ENCODE measurements at places on chromosomes 2 and 18. TPM values are rescaled to one million over a fixed set of nuclear protein-coding genes. Genes with fewer than 3 reads are reported as not detected.

Gene IRS1
- total RNA-seq = 20.8 TPM

Gene CCDC178
- not detected for total RNA-seq

Gene KCNE4
- total RNA-seq = 1.2 TPM

Gene SPEG
- total RNA-seq = 0.53 TPM

Gene ABCB11
- 127 TPM for total RNA-seq

Gene VAMP5
- total RNA-seq = 49.8 TPM

Gene KCNG3
- total RNA-seq = not detected

Gene LYG2
- not detected for total RNA-seq

Gene ING5
- 10.4 TPM for total RNA-seq

Gene LYPD6B
- not detected for total RNA-seq

Gene GPR75
- 1.3 TPM for total RNA-seq

Gene NPPC
- total RNA-seq = not detected

Gene IL1R1
- 55.5 TPM for total RNA-seq

GRCh38 chr2:150882751-150883612 is 378.7 kb downstream of the RBM43 start:
- no peak overlapping the region for H3K27ac ChIP-seq
- H3K27me3 ChIP-seq = no peaks in the 10 kb centered on the region
- H3K36me3 ChIP-seq = no peaks in the 10 kb centered on the region
- no peak overlapping the region for H3K4me3 ChIP-seq
- no peaks in the 10 kb centered on the region for H3K4me1 ChIP-seq

- no peak for DNase-seq
- H3K4me1 ChIP-seq = no peaks in the 10 kb centered on the region
- H3K4me3 ChIP-seq = no peak overlapping the region
- H3K27me3 ChIP-seq = no peaks in the 10 kb centered on the region
These were observed 24.4 kb downstream of the EIF4E2 start for GRCh38 chr2:232574674-232575403.

GRCh38 chr2:105294844-105295481 is 34.6 kb downstream of the TGFBRAP1 start:
- DNase-seq = no peak
- H3K27ac ChIP-seq = no peak overlapping the region
- peaks cover 11% of the 10 kb centered on the region for H3K36me3 ChIP-seq
- no peak overlapping the region for H3K4me3 ChIP-seq

DNA sequence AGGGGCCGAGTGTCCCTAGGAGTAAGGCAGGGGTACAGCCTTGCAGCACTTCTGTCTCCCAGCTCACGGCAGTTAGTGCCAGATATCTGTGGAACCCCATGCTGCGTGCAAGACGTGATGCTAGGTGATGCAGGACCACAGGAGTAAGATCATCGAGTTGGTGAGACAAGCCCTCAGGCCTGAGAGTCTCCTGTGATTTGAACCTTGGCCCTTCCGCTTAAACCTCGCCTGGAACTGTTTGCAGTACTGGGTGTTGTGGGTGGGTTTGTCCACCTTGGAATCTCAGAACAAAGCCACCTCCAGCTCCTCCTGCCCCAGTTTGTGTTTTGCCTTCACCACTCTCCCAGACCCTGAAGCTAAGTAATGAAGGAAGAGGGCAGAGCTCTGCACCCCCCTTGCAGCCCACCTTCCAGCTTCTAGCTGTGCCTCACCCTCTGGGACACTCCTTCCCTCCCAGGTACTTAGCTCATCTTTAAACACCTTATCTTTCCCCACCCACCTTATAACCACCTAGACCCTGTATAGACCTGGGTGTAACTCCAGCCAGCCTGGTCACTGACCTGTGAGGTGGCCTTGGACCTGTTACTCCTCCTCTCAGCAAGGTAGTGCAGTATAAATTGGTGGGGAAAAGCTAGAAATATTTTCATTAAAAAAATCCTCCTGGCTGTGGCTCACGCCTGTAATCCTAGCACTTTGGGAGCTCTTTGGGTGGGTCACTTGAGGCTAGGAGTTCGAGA is 6.6 kb downstream of the CNNM4 start:
- H3K36me3 ChIP-seq = no peaks in the 10 kb centered on the region
- no peak overlapping the region for H3K27ac ChIP-seq
- no peaks in the 10 kb centered on the region for H3K4me1 ChIP-seq
- no peaks in the 10 kb centered on the region for H3K27me3 ChIP-seq

GRCh38 chr2:176123411-176124109 is 1.0 kb downstream of the HOXD9 start:
- H3K36me3 ChIP-seq = no peaks in the 10 kb centered on the region
- H3K27ac ChIP-seq = no peak overlapping the region
- H3K4me3 ChIP-seq = no peak overlapping the region
- peaks cover 74% of the 10 kb centered on the region for H3K27me3 ChIP-seq
- no peaks in the 10 kb centered on the region for H3K4me1 ChIP-seq

- no peaks in the 10 kb centered on the region for H3K36me3 ChIP-seq
- no peaks in the 10 kb centered on the region for H3K27me3 ChIP-seq
- no peak for DNase-seq
- H3K4me3 ChIP-seq = no peak overlapping the region
- H3K27ac ChIP-seq = no peak overlapping the region
- H3K4me1 ChIP-seq = no peaks in the 10 kb centered on the region
These were observed 29.2 kb upstream of the STK17B start for GRCh38 chr2:196200557-196200956.

GRCh38 chr18:13260197-13260934 is 41.8 kb downstream of the LDLRAD4 start:
- no peaks in the 10 kb centered on the region for H3K27me3 ChIP-seq
- H3K4me1 ChIP-seq = peaks cover 3% of the 10 kb centered on the region
- no peak overlapping the region for H3K4me3 ChIP-seq
- peak overlapping the region; percentile 21 for H3K27ac ChIP-seq
- no peak for DNase-seq

DNA sequence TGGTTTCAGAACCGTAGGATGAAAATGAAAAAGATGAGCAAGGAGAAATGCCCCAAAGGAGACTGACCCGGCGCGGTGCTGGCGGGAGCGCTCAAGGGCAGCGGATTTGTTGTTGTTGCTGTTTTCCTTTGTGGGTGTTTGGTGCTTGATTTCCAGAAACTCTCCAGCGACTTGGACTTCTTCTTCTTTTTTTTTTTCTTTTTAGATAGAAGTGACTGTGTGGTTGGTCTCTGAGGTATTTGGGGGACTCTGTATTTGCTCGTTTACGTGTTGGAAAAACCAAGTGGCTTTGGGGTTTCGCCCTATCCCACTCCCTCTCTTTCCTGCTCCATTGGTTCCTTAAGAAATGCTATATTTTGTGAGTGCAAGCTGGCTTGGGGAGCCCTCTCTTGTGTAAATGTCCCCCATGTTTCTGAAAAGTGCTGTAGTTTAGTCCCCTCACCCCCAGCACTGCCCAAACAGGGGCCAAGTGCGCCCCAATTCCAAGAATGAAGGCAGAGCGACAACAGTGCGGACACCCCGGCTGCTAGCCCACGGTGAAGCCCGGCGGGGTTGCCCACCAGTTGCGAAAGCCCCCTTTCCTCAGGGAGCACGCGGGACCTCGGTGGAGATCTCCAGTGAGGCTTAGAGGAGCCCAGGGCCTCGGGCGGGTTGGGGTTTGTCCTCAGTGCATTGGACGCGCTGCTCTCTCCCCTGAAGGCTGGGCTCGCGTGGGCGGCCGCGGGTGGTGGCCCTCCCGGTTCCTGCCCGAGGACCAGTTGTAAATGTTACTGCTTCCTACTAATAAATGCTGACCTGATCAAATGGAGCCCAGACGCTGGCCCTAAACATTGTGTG is 1.8 kb downstream of the HOXD9 start:
- no peaks in the 10 kb centered on the region for H3K4me1 ChIP-seq
- no peak overlapping the region for H3K27ac ChIP-seq
- no peak overlapping the region for H3K4me3 ChIP-seq
- DNase-seq = no peak
- peaks cover 32% of the 10 kb centered on the region for H3K27me3 ChIP-seq

- no peak for DNase-seq
- H3K4me1 ChIP-seq = no peaks in the 10 kb centered on the region
- no peaks in the 10 kb centered on the region for H3K36me3 ChIP-seq
- no peak overlapping the region for H3K27ac ChIP-seq
- no peak overlapping the region for H3K4me3 ChIP-seq
These were observed 50.7 kb downstream of the BCL2L11 start for GRCh38 chr2:111171337-111171930.

GRCh38 chr18:11518788-11519685 is 90.4 kb upstream of the SLC35G4 start:
- H3K4me3 ChIP-seq = no peak overlapping the region
- H3K27ac ChIP-seq = no peak overlapping the region
- no peaks in the 10 kb centered on the region for H3K4me1 ChIP-seq
- no peaks in the 10 kb centered on the region for H3K36me3 ChIP-seq

GRCh38 chr2:73000808-73001570 is 70.5 kb downstream of the SFXN5 start:
- H3K27ac ChIP-seq = peak overlapping the region; percentile 80
- peaks cover 9% of the 10 kb centered on the region for H3K4me1 ChIP-seq
- H3K4me3 ChIP-seq = peak overlapping the region; percentile 49
- H3K27me3 ChIP-seq = no peaks in the 10 kb centered on the region
- no peaks in the 10 kb centered on the region for H3K36me3 ChIP-seq
- DNase-seq = peak; percentile 92

- no peak for DNase-seq
- no peaks in the 10 kb centered on the region for H3K36me3 ChIP-seq
- no peak overlapping the region for H3K4me3 ChIP-seq
- H3K27me3 ChIP-seq = no peaks in the 10 kb centered on the region
These were observed 4.3 kb downstream of the DSG4 start for GRCh38 chr18:31380912-31381311.

DNA sequence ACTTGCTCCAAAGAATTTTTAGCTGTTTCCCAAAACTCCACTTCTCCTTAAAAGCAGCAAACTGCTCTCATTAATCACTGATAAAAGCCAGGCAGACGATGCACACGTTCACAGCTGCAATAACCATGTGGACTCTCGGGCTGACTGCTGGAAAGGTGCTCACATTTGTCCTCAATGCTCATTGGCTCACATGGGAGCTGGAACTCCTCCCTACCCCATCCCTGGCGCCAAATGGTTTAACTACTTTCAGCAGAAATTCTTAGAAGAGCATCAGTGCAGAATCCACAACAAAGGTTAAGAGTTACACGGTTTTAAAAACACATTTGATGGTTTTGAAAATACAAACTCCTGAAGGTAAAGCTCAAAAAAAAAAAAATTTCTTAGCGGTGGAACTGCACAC is 117.1 kb downstream of the NOL10 start:
- no peak overlapping the region for H3K4me3 ChIP-seq
- H3K27me3 ChIP-seq = no peaks in the 10 kb centered on the region
- no peaks in the 10 kb centered on the region for H3K4me1 ChIP-seq
- H3K36me3 ChIP-seq = peaks cover 4% of the 10 kb centered on the region
- DNase-seq = no peak
- H3K27ac ChIP-seq = no peak overlapping the region

GRCh38 chr2:202773301-202773973 is 98.1 kb downstream of the ICA1L start:
- no peaks in the 10 kb centered on the region for H3K27me3 ChIP-seq
- DNase-seq = no peak
- no peak overlapping the region for H3K27ac ChIP-seq
- no peaks in the 10 kb centered on the region for H3K36me3 ChIP-seq
- H3K4me3 ChIP-seq = no peak overlapping the region

- H3K4me1 ChIP-seq = no peaks in the 10 kb centered on the region
- H3K4me3 ChIP-seq = no peak overlapping the region
- H3K27me3 ChIP-seq = no peaks in the 10 kb centered on the region
- H3K36me3 ChIP-seq = peaks cover 14% of the 10 kb centered on the region
- no peak for DNase-seq
These were observed 98.6 kb downstream of the NOL10 start for GRCh38 chr2:10591207-10591606.

- peaks cover 3% of the 10 kb centered on the region for H3K4me1 ChIP-seq
- DNase-seq = no peak
- H3K27me3 ChIP-seq = no peaks in the 10 kb centered on the region
- H3K36me3 ChIP-seq = no peaks in the 10 kb centered on the region
- H3K4me3 ChIP-seq = no peak overlapping the region
- no peak overlapping the region for H3K27ac ChIP-seq
These were observed 39.7 kb upstream of the IGFBP5 start for GRCh38 chr2:216735086-216735485.

- no peaks in the 10 kb centered on the region for H3K4me1 ChIP-seq
- no peak overlapping the region for H3K27ac ChIP-seq
- DNase-seq = no peak
These were observed 209.4 kb upstream of the SP5 start for GRCh38 chr2:170505631-170506275.

DNA sequence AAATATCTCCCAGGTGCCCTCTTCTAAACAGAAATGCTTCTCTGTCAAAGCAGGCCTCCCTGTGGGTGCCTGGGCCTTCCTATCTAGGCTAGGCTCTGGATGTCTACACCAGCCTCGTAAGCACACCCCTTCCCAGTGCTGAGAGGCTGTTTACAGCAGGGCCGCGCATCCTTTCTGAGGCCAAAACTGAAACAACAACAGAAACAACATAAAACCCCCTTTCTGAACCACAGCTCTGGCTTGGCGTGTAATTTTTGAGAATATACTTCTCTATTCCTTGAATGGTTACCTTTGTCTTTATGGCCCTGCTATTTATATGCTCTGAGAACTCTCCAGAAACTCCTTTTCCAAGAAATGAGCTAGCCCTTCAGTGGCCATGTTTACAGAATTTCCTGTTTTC is 118.4 kb downstream of the BCL2L11 start:
- no peak for DNase-seq
- no peaks in the 10 kb centered on the region for H3K4me1 ChIP-seq
- H3K4me3 ChIP-seq = no peak overlapping the region
- no peaks in the 10 kb centered on the region for H3K27me3 ChIP-seq
- H3K36me3 ChIP-seq = no peaks in the 10 kb centered on the region

DNA sequence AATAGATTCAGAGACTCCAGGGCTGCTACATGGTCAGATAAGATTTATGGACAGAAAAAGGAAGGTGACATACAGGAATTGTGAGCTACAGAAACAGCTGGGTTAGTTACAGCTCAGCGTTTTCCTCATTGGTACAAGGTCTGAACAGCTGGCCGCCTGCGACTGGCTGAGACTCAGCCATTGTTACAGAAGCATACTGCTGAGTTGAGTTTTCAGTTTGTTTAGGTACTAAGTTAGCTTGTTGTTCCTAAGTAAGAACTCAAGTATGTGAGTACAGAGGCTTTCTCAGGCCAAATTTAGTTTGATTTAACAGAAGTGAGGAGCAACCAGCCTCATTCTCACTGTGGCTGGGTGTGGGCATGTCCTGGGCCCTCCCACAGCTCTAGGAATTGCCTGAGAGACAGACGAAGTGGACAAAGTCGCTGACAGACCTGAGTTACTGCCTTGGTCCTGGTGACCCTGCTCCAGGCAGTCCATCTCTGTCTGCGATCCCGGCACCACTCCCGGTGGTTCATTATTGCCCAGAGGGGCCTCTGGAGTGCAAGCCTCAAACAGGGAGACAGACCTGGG is 27.8 kb upstream of the RHOB start:
- no peaks in the 10 kb centered on the region for H3K4me1 ChIP-seq
- no peaks in the 10 kb centered on the region for H3K27me3 ChIP-seq
- H3K4me3 ChIP-seq = no peak overlapping the region
- H3K27ac ChIP-seq = peak overlapping the region; percentile 21
- no peaks in the 10 kb centered on the region for H3K36me3 ChIP-seq

GRCh38 chr2:78541088-78541450 is 484.4 kb upstream of the REG3G start:
- DNase-seq = no peak
- no peaks in the 10 kb centered on the region for H3K27me3 ChIP-seq
- no peaks in the 10 kb centered on the region for H3K36me3 ChIP-seq
- no peak overlapping the region for H3K4me3 ChIP-seq
- H3K27ac ChIP-seq = no peak overlapping the region

GRCh38 chr2:124911560-124911959 is 886.5 kb downstream of the CNTNAP5 start:
- H3K27ac ChIP-seq = no peak overlapping the region
- no peak for DNase-seq
- H3K27me3 ChIP-seq = no peaks in the 10 kb centered on the region
- H3K4me3 ChIP-seq = no peak overlapping the region

All from right lobe of liver (tissue), 6 donors.